ENCODE measurements at places on chromosomes 3 and 15.
A peak's percentile ranks its signal among the peaks of the same experiment; 100 is the strongest.

DNA sequence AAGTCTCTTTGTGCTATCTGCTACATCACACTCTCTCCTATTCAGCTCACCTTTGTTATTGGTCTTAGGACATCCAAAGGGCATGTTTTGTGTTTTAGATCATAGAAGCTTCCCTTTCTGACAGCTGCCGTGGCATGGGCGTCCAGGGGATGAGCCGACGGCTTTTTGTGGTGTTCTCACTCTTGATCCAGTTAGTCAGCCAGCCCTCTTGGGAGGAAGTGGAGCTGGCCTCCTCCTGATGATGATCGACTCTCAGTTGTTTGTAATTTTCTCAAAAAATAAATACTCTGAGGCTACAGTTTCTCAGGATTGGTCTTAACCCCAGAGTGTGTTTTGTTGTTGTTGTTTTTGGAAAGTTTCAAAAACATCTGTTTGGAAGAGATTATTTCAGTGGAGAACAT is 34.4 kb downstream of the BOC start:
- DNase-seq, result no peak

- DNase-seq, result peak; percentile 44
These were observed 89.3 kb downstream of the PLSCR2 start for GRCh38 chr3:146380046-146380445.

- DNase-seq, result no peak
These were observed 21.5 kb upstream of the MORF4L1 start for GRCh38 chr15:78850941-78851755.

DNA sequence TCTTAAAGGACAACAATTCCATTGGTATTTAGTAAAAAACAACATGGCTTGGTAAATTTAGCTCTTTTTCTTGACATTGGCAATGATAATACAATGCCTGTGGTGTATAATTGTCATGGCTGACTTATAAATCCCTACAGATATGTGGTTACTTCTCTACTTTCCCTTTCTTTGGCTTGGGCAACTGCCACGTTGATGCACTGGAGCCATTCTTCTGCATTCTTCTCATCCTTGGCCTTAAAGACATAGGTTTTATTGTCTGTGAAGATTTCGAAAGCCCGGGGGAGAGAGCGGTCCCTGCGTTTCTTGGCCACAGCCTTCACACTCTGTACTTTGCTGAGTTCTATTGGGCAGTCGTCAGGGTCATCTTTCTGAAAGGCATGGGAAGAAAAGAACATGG is 101.1 kb upstream of the CCNL1 start:
- no peak for DNase-seq

DNA sequence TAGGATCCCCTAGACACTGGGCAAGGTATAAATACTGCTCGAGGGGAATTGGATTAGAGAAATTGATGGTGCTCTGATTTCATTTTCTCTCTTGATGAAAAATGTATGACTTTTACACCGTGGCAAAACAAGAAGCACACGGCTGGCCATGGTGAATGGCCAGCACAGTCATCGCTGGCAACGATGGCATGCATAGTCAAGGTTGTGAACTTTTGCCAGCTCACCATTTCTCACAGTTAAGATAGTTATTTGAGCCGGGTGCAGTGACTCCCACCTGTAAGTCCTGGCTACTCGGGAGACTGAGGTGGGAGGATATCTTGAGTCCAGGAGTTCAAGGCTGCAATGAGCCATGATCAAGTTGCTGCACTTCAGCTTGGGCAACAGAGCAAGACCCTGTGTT is 95.4 kb downstream of the HMG20A start:
- DNase-seq, result no peak

- DNase-seq, result no peak
These were observed 271.4 kb downstream of the POLQ start for GRCh38 chr3:121274411-121274810.

DNA sequence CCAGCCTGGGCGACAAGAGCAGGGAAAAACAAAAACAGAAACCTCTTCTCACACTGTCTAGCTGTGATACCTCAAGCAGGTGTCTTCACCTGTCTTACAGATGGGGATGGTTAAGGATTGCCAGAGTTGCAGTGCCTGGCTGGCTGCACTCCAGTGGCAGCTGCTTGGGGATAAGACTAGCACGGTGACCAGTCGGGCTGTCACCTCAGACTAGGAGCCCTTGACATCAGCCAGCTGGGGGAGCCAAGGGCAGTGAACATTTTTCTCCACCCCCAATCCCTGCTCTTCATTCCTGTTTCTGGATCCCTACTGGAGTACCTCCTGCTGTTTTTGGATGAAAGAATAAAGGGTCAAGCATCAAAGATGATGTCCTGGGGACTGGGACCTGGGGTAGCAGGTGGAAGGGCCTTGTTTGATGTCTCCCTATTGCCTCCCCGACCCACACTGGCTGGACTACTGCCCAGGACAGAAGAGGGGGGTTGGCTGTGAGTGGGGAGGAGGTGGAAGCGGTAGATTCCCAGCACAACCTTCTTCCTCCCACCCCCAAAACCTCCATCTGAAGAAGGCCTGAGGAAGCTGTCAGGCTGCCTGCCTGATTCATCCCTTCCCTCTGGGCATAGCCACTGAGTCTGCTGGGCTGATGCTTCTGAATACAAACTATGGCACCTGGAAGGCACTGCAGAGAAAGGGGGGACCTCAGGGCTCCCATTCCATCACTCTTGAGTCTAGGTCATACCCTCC is 7.0 kb upstream of the CPNE9 start:
- no peak for DNase-seq

GRCh38 chr15:81280696-81281455 is 43.1 kb downstream of the STARD5 start:
- no peak for DNase-seq

DNA sequence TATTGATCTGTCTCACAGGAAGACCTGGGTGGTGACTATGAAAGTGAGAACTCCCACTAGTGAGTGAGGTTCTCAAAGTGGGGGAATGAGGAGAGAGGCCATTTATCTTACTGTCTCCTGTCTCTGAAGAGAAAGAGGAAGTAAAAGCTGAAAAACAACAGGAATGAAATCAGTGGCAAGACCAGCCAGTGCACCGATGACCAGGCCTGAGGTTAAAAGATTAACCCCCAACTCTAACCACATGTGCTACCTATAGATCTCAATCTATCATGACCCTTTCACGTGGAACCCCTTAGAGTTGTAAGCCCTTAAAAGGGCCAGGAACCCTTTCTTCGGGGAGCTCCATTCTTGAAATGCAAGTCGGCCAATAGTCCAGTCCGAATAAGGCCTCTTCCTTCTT is 239.3 kb upstream of the CNTN6 start:
- no peak for DNase-seq

- peak; percentile 9 for DNase-seq
These were observed 657.5 kb downstream of the GRM7 start for GRCh38 chr3:7518456-7518855.

- peak; percentile 39 for DNase-seq
These were observed 26.5 kb downstream of the PLSCR1 start for GRCh38 chr3:146517684-146518435.

All from hepatocyte (in vitro differentiated cells).